ENCODE measurements at places on chromosomes 11 and 22.

GRCh38 chr11:459511-460220, 9.6 kb downstream of the PTDSS2 start:
- peaks cover 28% of the 10 kb centered on the region for H3K36me3 ChIP-seq
- H3K4me1 ChIP-seq = peaks cover 25% of the 10 kb centered on the region
- no peak overlapping the region for H3K4me3 ChIP-seq
- no peaks in the 10 kb centered on the region for H3K27me3 ChIP-seq
- H3K27ac ChIP-seq = no peak overlapping the region
- DNase-seq = no peak

- H3K36me3 ChIP-seq = peaks cover 8% of the 10 kb centered on the region
- H3K4me1 ChIP-seq = peaks cover 23% of the 10 kb centered on the region
- peak overlapping the region; percentile 87 for H3K27ac ChIP-seq
- DNase-seq = no peak
- peak overlapping the region; percentile 23 for H3K4me3 ChIP-seq
These were observed 6.3 kb downstream of the PHF21A start for GRCh38 chr11:46114961-46115360.

DNA sequence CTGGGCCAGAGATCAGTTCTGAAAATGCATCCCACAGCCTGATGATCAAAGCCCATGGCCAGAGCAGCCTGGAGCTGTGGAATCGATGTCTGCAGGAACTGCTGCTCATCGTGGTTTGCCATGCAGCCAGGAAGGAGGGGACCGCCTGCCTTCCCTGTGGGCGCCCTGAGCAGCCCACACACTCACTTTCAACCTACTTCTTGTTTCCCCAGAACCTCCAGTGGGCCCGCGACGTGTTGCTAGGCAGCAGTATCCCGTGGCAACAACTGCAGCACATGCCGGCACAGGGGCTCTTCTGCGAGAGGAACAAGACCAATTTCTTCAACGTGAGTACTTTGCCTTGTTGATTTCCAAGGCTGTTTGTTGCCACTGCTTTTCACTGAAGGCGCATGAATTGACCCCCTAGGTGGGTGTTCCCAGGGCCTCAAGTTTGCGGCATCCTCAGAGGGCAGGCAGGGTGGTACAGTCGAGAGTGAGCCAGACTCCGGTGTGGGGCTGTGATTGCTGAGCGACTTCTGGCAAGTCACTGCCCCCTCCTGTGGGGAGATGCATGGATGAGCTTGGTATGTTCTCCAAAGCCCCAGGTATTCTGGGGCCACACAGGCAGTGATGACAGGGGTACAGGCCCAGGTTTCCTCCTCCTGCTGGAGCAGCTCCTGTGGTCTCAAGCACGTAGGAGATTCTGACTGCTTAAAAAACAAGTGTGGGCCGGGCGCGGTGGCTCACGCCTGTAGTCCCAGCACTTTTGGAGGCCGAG, 47.0 kb upstream of the SUSD2 start:
- peaks cover 21% of the 10 kb centered on the region for H3K4me1 ChIP-seq
- no peaks in the 10 kb centered on the region for H3K27me3 ChIP-seq
- DNase-seq = peak; percentile 71
- H3K36me3 ChIP-seq = peaks cover 41% of the 10 kb centered on the region
- H3K27ac ChIP-seq = no peak overlapping the region

- H3K27me3 ChIP-seq = no peaks in the 10 kb centered on the region
- H3K4me1 ChIP-seq = peaks cover 42% of the 10 kb centered on the region
- H3K36me3 ChIP-seq = no peaks in the 10 kb centered on the region
These were observed 98.6 kb upstream of the CD44 start for GRCh38 chr11:35040221-35040942.

All from stimulated activated naive B cell treated with anti-CD40 and anti-IgM and Interleukin-4, amounts not matched to agents 10 μg/mL and 1 μg/mL and 100 μg/mL, for 72 hours (primary cell).